A549 treated with DMSO at 1 μM for 4 hours (cell line): ENCODE measurements at places on chromosomes 1 and 21. TPM values are rescaled to one million over a fixed set of nuclear protein-coding genes. Genes with fewer than 3 reads are reported as not detected.

Gene CFHR4
- total RNA-seq: not detected in 5 replicates

Gene FHAD1
- 0.33 to 0.79 TPM (median 0.66 TPM) in 5 replicates for total RNA-seq

Gene CD247
- 0.15 to 0.31 TPM (median 0.19 TPM) in 4 of 5 replicates, not detected in the other for total RNA-seq

Gene TMPRSS3
- total RNA-seq: 0.20 to 0.38 TPM (median 0.27 TPM) in 5 replicates

Gene SPRR5
- total RNA-seq: not detected in 5 replicates

Gene CATSPERE
- total RNA-seq: 0.05 to 0.23 TPM (median 0.09 TPM) in 4 of 5 replicates, not detected in the other

Gene COL6A2
- 14.0 to 18.0 TPM (median 16.1 TPM) in 5 replicates for total RNA-seq
